Pons (tissue), 1 donor: ENCODE measurements at places on chromosomes 12 and 14.

DNA sequence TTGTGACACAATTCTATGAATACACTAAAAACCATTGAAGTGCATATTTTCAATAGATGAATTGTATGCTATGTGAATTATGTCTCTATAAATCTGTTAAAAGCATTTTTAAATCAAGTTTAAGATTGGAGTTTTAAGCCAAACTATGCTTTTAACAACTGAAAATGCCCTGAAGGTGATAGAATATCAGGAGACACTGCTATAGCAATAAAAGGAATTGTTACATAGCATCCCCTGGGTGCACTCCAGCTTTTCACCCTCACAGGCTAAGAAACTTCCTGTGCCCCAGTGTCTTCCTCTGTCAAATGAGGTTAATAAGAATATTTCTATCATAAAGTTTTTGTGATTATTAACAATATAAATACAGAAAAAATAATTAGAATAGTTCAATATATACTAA is 472.7 kb upstream of the TMPO start:
- no peak for DNase-seq

GRCh38 chr14:99260116-99260515 is 11.9 kb downstream of the BCL11B start:
- DNase-seq: no peak

GRCh38 chr14:71538288-71538687 is 393.9 kb upstream of the RGS6 start:
- no peak for DNase-seq

GRCh38 chr12:56775638-56776037 is 12.5 kb downstream of the HSD17B6 start:
- DNase-seq: no peak

- peak; percentile 69 for DNase-seq
Observed at GRCh38 chr14:75143761-75144527, 17.1 kb upstream of the NEK9 start.

DNA sequence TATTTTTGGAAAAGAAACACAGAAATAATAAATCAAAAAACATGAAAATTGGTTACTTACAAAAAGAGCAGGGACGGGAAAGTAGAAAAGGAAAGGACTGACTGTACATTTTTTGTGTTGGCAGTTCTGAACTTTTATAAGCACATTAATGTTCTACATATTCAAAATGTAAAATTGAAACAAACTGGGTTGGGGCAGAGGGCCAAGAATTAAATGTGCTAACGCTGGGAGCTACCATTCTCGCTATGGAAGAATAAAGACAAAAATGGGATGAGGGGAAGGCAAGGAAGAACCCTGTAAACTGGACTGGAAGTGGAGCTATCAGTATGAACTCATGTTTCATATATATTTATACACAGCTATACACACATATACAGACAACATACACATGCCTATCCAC is 24.5 kb downstream of the ATP2B1 start:
- DNase-seq: no peak

DNA sequence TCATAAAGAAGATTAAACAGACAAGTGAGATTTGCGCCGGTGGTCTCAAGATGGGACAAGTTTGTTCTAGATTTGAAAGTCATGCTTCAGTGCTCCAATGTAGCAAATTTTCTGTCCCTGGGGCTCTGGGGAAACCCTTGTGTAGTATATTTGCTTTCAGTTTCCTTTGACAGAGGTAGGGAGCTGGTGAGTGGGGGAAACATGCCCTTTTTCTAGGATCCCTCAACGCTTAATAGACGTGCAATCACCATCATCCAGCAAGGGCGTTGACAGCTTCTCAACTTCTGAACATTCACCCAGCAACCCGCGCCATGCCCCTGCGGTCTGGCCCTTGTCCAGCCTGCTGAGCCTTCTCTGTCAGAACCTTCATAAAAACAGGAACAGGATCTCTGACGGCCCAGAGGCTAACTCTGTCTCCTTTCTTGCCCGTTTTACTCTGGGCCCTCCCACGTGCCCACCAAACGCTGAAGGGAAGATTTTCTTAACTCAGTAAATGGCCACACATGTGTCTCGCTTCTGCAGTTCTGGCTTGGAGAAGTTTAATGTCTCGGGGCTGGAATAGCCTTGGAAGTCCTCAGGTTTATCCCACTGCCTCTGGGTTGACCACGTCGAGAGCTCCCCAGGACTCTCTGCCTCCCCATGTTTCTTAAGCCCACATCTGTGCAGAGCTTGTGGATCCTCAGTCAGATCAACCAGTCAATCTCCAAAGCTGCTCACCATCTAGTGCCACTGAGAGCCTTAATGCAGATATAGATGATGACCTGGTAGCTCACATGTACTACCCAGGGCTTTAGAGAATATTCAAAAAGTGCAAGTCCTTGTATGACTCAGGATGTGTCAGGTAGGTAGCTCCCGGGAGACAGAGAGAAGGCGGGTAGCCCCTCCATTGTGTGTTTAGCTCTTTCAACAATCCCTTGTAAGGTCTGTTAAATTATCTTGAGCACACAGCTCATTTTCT is 58.1 kb upstream of the CCND2 start:
- peak; percentile 82 for DNase-seq

- DNase-seq: no peak
Observed at GRCh38 chr12:109732321-109733305, 19.0 kb downstream of the FAM222A start.

DNA sequence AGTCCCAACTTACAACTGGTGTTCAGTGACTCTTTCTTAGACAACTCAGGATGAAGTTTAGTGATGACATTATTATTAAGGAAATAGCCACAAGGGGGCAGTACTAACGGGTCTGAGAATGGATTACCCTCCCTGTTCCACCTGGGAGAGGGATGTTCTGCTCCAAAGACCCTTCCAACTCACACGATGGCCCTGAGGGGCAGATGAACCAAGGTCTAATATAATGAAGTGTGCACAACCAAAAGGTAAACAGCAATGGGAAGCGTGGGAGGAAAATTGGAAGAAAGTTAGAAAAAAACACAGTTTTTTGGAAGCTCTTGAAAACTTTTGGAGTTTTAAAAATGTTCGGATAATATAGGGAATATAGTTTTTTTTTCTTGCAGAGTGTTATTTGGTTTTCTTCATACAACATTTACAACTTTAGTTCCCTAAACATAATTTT is 24.0 kb downstream of the FGF6 start:
- peak; percentile 30 for DNase-seq

- peak; percentile 34 for DNase-seq
Observed at GRCh38 chr12:122411537-122411936, 10.9 kb downstream of the CLIP1 start.

DNA sequence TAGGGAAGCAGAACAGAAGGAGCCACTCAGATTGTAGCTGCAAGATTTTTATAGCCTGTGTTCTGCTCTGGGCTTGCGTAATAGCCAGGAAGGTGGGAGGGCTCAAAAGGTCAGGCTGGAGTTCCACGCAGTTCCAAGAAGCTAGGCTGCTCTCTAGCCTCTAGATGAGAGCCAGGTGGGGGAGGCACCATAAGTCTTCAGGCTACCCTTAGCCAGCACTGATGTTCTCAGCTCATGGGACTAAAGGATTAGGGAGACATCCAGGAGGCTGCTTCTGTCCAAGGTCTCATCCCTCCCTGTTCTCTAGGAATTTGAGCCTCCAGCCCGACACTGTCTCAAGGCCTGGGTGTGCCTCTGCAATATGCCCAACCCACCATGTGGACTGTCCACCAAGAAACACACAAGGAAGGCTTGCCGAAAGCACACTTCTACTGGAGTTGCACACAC is 1.7 kb downstream of the LMBR1L start:
- peak; percentile 56 for DNase-seq

GRCh38 chr12:94730847-94731246 is 80.5 kb upstream of the TMCC3 start:
- no peak for DNase-seq

- peak; percentile 63 for DNase-seq
Observed at GRCh38 chr14:77100961-77101360, 2.9 kb downstream of the CIPC start.

DNA sequence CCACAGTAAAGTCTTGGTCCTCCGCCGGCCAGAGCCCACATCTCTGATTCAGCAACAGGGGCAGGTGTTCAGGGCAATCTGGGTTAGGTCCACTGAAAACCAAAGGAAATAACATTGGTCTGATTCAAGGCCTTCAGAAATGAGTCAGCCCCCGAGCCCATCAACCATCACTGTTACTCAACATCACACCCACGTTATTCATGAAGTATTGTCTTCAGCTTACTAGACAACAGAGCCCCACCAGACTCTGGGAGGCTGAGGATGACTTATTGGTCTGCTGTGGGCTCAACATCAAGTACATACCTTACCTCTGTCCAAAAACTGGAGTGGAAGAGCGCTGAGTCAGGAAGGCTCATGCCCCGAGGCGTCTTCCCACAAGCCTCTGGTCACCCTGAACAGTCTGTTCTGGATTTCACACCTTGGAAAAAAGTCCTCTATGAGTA is 97.5 kb downstream of the ZFP36L1 start:
- no peak for DNase-seq

DNA sequence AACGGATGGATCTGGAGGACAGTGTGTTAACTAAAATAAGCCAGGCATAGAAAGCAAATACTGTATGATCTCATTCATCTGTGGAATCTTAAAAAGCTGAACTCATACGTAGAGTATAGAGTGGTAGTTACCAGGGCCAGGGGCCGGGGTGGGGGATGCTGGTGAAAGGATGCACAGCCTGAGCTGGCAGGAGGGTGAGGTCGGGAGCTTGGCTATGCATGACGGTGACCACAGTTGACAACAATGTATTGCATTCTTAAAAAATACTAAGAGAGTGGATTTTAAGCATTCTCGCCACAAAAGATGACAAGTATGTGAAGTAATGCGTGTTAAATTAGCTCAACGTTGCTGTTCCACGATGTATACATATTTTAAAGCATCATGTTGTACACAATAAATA is 351.3 kb downstream of the TMEM121 start:
- DNase-seq: no peak

DNA sequence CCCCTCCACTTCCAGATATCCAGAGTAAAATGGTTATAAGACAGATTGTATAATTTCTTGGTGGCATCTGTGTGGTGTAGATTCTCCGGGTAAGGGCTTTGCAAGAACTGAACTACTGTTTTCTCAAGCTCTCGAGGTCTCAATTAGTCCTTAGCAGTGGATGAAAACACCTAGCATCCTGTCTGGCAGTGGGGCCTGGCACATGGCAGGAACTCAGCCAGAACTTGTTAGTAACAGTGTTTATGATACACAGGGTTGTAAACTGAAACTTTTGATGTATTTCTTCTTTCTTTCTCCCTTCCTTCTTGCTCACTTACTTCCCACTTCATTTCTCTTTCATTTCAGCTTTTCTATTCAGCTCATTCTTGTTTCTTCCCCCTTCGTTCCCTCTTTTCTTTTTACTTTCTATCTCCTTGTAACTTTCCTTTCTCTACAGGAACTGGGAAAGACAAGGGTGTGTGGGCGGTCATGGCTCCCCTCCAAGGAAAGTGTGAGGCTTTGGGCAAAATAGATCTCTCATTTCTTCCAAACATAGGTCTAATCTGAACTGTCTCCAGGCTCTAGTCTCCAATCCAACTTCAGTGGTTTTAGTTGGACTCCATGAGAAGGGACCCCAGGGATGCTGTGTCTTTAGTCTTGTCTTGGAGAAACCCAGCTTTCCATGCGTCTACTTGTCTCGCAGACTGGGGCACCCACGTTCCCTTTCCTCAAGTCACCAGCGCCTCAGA is 159.7 kb downstream of the PAH start:
- no peak for DNase-seq

GRCh38 chr12:130242506-130242905 is 80.2 kb downstream of the FZD10 start:
- no peak for DNase-seq

- no peak for DNase-seq
Observed at GRCh38 chr14:104580961-104581360, 1.4 kb downstream of the C14orf180 start.

GRCh38 chr12:70927356-70927755 is 6.8 kb upstream of the PTPRR start:
- no peak for DNase-seq

DNA sequence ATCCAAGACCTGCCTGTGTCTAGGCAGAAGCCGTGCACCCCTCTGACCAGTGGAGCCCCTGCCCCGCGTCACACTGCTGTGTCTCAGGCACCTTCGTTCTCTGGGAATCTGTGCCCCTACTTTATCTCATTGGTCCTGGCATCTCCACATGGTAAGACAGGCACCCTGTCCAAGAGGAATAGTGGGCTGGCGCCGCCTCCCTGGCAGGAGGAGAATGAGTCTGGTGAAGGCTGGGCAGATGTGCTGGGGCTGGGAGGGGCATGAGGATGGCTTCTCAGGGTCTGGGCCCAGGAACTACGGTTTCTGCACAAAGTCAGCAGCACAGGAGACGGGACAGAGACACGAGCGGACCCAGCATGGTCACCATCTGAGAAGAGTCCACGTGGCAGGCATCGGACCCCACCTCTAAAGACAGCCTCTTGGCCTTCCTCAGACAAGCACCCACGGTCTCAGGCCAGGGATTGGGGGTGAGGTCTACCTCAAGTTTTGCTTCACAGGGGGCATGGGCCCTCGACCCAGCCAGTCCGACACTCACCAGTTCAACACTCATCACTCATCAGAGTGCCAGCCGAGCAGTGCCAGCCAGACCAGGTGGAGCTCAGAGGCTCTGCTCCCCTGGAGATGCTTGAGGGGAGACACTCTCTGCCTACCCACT is 306.7 kb downstream of the ADGRD1 start:
- no peak for DNase-seq

- no peak for DNase-seq
Observed at GRCh38 chr12:123767613-123768012, 5.5 kb downstream of the DNAH10 start.

DNA sequence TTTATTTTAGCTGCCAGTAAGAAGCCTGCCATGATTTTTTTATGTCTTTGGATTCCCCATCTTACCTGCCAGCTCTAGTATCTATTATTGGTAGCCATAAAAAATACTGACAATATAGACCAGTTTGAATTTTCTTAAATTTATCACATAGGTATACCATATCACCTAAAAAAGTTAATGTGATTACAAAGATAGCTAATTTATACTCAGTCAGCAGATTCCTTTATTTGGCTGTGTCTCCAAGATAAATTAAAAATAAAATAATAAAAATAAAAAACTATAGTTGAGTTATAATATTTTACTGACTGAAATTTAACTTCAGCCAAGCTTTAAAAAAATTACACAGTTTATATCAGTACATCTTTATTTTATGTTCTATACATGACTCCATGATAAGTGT is 128.3 kb downstream of the GPHN start:
- DNase-seq: no peak

GRCh38 chr14:71648725-71649124 is 283.5 kb upstream of the RGS6 start:
- DNase-seq: no peak

- DNase-seq: no peak
Observed at GRCh38 chr14:61153431-61153830, 127.7 kb downstream of the TMEM30B start.

DNA sequence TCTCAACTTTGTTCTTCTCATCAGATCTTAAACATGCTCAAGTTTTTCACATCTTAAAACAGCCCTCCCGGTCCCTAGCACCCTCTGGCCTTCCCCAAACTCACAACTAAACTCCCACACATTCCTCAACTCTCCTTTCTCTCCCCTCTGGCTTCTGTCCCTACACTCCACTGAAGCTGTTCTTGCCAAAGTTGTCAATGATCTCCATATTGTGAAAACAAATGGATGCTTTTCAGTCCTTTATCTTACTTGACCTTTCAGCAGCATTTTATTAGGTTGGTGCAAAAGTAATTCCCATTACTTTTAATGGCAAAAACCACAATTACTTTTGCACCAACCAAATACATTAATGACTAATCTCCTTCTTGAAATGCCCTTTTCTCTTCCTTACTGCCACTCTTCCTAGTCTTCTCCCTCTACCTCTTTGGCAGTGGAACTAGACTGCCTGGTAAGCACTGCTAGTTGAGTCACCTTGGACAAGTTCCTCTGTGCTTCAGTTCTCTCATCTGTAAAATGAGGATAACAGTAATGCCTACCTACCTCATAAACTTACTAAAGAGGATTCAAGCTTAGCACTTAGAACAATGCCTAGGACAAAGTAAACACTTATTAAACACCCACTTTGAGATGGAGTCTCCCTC is 16.0 kb downstream of the CERS5 start:
- DNase-seq: no peak
